Hematopoietic multipotent progenitor cell treated with erythropoietin and hydrocortisone succinate and interleukin-3 and kit ligand, for 6 days (in vitro differentiated cells): ENCODE measurements at places on chromosomes 5 and 9.

DNA sequence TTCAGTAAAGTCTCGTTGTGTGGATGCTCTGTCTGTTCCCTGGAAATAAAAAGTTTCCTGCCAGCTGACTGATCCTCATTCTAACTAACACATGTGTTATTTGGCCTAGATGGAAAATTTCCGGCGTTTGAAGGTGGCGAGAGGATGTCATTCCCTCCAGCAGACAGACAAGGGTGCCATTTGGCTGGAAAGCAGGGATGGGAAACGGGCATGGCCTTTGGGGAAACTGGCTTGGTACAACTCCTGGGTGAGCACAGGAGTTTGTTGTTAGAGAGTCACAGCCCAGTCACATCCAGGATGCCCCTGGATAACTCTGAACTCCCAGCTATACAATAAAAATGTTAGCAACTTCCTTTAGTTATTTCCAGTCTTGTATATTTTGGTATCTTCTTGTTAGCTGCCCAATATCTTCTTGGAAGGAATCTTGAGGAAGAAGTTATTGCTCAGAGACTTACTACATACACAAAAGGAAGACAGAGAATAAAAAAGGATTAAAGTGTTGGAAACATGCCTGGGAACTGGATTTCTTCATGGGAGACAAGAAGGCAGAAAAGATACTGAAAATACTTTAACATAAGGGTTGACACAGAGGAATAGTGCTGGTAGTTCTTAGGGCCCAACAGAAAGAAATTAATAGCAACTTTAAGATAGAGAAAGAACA, 41.9 kb downstream of the TEK start:
- no peak for DNase-seq

- no peak for DNase-seq
Observed at GRCh38 chr9:124036578-124036977, 25.0 kb downstream of the LHX2 start.

DNA sequence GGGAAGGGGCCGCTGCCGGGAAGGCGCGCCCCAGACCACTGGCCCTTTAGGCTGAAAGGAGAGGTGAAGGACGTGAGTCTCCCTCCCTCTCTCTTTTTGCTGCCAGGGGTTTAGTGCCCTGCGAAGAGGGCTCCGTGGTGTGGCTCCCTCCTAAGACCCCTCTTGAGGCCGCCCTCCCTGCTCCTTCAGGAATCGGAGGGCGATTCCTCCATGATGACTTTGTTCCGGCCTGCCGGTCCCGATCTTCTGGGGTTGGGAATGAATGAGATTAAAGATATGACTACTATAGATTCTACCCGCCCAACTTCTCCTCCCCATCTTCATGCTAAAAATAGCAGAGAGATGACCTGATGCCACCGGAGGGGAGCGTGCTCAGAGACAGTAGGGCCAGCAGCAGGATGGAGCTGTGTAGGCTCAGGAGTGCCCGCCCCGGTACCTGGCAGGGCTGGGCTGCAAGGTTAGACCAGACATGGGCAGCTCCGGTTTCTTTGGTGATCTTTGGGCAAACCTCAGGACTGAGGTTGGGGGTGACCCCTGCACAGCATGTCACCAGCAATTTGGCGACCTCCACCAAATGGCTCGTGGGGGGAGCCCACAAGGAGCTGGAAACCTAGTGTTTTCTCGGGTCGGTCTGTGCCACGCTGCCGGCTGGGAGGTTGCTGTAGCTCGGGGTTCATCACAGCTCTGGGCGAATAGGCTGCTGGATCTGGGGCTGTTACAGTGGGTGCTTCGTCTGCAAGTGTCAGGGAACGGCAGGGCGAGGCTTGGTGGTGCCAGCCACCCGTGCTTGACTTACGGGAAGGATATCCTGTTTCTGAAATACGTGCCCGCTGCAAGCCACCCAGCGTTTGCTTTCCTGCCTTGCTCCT, 1.7 kb downstream of the OLFM1 start:
- DNase-seq = no peak

DNA sequence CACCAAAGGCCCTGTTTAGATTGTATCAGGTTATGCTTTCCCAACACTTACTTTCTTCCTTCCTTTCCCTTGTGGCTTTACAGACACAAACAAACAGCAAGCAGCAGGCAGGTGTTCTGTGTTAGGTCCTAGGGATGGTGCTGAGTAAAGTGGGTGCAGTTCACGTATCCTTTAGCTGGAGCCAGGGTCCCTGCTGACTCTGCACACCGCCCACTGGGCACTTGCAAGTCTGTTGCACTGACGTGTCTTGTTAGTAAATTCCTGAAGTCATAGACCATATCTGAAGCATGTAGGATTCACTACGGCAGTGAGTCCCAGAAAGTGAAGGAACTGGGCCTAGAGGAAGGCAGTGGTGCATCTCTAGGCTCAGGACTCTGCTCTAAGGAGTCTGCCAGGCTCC, 96.5 kb downstream of the DAPK1 start:
- no peak for DNase-seq

GRCh38 chr5:126805063-126805462, 28.1 kb downstream of the LMNB1 start:
- peak; percentile 27 for DNase-seq

DNA sequence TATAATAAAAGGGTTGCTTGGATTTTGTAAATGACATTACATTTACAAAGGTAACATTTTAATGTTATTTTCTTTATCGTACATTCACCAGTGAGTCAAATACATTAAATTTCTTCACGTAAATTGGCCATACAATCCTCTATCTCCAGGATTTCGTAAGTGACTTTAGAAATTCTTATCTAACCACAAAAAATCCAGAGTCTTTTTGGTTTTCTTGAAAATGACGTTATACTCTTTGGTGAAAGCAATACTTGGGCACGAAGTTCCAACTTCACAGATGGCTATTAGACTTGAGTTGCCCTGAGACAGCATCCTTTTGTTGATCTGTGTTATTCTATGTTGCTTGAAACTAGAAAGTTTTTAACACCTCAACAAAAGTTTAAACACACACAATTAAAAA, 87.4 kb upstream of the CDH10 start:
- DNase-seq = no peak

DNA sequence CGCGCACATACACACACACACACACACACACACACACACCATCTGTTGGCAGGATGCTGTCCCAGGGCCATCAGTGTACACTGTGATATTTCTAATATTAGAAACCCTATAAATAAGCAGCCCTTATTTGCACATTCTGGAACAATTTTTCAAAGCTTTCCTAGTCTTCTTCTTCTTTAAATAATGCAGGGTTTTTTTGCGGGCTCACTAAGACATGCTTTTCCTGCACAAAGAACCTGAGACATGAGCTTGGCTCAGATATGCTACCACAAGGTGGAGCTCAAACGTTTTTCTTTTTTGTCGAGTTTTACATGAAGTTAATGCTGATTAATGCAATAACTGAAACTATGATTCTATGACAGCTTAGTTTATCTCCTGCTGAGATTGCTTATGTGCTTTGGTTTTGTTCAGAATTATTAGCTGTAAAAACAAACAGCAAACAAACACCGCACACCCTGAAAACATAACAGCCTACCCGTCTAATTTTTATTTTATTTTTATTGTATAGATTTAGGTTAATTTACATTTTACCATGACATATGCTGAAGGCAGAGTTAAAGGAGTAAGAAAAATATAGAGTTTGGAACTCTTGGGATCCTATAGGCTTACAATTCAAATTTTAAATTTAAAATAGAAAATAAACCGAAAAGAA, 95.8 kb downstream of the ALDH1A1 start:
- DNase-seq = peak; percentile 83

DNA sequence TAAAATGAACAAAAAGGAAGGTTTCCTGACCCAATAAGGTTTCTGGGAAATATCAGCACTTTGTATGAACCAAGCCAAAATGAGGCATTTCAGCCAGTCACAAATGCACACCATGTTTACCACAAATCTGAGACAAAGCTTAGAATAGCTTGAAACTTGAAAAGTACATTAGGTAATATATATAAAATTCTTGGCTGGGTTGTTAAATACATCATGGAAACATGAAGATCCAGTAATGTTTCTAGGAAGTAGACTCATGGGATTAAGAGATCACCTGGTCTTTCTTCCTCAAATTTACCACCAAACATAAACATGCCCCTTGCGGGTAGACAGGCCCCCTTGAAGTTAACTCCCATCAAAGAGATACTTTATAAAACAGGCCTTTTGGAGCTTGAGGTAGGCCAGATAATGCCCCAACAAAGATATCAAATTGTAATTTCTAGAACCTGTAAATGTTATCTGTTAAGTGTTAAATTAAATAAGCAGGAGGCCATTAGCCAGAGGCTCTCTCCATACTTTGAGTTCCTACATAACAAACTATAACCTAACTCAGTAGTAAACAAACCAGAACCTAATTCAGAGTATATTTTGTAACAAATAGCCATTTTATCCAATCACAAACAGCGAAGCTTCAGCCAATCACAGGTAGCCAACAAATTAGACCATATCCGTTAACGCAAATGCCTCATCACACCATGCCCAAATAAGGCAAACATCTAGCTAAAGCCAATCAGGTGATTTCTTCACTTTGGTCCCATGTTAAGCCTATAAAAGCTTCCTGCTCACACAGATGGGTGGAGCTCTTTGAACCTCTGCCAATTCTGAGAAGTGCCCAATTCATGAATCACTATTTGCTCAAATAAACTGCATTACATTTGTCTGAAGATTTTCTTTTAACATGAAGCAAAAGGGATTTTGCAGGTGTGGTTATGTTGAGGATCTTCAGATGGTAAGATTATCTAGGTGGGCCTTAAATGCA, 127.9 kb upstream of the TARS1 start:
- peak; percentile 41 for DNase-seq

DNA sequence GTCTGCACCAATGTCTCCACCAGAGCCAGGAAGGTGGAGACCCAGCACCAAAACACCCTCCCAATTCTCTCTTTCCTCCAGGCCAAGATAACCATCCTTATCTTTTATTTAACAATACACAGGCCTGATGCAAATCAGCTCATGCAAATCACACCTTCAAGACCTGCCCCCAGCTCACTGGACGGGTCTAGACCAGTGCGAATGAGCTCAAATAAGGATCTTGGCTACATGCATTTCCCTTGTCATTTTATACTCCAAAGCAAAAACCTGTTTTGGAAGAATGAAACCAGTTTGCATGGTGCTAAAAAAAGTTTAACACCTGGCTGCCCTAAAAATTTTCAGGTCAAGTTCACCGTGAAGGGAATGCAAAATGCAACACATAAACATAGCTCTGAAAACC, 31.9 kb upstream of the DAPK1 start:
- DNase-seq = no peak

GRCh38 chr5:179237770-179238627, 107.3 kb downstream of the ADAMTS2 start:
- no peak for DNase-seq

DNA sequence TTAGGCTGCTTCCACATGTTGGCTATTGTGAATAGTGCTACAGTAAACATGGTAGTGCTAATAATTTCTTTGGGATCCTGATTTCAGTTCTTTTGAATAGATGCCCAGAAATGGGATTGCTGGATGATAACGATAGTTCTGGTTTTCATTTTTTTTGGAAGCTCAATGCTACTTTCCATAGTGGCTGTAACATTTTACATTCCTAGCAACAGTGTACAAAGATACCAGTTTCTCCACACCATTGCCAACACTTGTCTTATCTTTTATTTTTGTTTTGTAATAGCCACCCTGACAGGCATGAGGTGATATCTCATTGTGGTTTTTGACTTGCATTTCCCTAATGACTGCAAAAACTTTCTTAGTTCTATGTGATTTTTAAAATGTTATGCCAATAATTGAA, 68.8 kb upstream of the LRRC70 start:
- DNase-seq = peak; percentile 66
